ENCODE measurements at places on chromosomes 5 and 9.

GRCh38 chr5:166358127-166358830 lies 1933.2 kb upstream of the WWC1 start:
- DNase-seq = no peak

DNA sequence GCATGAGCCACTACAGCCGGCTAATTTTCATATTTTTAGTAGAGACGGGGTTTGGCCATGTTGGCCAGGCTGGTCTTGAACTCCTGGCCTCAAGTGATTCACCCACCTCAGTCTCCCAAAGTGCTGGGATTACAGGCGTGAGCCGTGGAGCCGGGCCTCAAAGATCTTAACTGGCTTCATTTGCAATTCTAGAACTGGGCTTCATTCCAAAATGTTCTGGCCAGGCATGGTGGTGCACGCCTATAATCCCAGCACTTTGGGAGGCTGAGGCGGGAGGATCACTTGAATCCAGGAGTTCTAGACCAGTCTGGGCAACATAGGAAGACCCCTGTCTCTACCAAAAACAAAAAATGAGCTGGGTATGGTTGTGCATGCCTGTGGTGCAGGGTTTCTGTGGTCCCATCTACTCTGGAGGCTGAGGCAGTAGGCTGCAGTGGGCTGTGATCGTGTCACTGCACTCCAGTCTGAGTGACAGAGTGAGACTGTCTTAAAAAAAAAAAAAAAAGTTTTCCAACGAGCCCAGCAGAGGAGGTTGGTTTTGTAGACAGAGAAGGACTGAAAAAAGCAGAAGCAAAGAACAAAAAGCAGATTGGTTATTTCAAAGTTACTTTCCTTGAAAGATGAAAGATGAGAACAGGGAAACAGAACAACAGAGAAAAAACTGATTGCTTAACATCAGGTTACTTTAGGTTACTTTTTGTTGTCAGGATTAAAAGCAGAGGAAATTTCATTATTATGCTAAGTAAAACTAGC lies 78.2 kb downstream of the ANKRD55 start:
- DNase-seq = no peak

DNA sequence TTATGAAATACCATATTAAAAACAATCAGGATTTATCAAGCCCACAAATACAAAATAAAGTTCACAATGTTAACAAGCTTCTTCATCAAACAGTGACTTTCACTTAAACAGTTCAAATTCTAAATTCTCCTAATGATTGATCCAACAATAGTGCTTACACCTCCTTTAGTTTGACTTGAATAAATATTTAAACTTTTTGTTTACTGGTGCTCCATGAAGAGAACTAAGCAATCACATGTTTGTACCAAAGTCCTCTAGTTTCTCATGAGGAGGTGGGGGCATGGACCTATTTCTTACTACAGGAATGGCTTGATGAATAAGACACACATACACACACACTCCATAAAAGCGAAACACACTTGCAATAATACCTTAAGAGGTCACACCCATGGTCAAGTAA lies 95.8 kb downstream of the RAPGEF6 start:
- DNase-seq = no peak

DNA sequence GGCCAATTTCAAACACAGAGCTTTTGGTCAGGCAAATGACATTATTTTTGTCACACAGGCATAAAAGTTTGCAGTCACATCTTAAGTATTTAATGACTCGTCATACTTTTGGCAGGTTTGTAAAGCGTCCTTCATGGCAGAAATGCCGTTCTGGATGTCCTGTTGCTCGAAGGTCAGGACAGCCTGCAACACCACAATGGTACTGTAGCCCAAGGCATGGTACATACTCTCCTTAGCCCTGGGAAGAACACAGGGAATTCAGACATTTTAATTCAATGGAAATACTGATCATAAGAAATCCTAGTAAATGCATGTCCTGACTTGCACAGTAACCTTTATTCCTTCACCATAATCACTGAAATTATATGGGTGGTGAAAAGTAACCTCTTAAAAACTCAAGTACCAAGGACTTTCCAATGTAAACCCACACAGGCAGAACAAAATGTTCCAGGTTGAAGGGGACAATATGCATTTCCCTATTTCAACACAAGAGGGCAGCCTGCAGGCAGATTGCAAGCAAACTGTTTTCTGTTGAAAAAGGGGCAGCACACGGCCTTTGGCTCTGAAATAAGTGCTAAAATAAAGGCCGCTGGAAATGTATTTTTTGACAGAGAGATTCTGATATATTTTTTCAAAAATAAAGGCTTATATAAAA lies 95.7 kb downstream of the TTC39B start:
- DNase-seq = peak; percentile 38

DNA sequence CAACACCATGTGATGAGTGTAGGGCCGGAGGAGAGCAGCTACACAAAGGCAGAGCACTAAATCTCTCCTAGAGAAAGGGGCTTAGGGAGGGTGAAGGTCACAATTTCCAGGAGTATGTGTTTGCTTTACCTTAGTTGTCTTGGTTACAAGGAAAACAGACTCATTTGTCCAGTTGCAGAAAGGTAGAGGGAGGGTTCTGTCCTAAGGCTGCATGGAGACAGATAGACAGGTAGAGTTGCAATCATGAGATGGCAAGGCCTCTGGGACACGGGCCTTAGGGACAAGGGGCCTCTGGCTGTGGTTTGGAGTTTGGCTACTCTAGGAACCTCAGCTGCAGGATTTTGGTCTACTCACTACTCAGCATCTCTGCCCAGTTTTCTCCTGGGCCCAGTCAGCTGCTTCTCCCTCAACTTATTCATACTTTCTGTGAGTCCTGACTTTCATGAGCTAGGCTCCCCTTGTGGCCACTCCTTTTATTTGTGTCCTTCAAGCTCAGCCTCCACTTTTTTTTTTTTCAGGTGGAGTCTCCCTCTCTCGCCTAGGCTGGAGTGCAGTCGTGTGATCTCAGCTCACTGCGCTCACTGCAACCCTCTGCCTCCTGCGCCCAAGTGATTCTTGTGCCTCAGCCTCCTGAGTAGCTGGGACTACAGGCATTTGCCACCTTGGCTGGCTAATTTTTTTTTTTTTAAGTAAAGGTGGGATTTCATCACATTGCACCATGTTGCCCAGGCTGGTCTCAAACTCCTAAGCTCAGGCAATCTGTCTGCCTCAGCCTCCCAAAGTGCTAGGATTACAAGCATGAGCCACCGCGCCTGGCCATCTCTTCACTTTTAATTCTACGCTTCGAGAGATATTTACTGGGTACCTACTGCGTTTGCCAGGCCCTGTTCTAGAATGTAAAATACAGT lies 76.6 kb downstream of the PTPDC1 start:
- no peak for DNase-seq

- DNase-seq = no peak
These were observed 3.1 kb upstream of the DOCK8 start for GRCh38 chr9:211557-211956.

- DNase-seq = peak; percentile 78
These were observed 26.2 kb downstream of the TCF7 start for GRCh38 chr5:134140530-134141201.

DNA sequence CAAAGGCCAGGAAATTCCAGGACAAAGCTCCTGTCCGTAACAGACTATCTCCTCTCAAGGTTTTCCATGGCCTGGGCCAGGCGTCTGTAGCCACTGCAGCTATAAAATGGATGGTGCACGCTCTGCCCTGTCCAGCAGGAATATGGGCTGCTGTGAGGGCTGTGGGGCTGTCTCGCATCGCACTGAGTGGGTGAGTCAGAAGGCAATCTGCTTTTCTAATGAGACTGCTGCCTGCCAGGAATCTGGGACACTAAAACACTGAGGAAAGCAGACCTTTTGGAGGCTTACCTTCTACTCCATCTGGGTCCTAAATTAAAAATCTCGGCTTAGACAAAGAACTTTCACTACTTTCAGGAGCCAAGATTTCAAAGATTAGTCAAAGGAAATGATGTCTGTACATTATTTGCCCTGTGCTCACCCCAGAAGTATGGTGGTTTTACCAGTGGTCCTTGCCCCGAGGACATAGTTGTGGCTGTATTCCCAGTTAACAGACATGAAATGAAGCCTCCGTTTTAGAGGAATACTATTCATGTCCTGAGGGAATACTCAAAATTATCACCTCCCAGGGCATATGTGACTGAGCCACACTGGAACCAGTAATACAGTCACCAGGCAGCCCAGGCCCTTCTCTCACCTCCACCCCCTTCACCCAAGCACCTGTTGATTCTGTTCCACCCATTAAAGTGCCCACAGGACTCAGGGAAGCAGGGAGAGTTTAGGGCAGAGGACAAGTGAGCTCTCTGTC lies 56.4 kb downstream of the PFDN1 start:
- DNase-seq = peak; percentile 75

GRCh38 chr5:1033606-1034420 lies 25.2 kb downstream of the NKD2 start:
- DNase-seq = no peak

GRCh38 chr5:137751869-137752491 lies 2.2 kb downstream of the HNRNPA0 start:
- peak; percentile 40 for DNase-seq

DNA sequence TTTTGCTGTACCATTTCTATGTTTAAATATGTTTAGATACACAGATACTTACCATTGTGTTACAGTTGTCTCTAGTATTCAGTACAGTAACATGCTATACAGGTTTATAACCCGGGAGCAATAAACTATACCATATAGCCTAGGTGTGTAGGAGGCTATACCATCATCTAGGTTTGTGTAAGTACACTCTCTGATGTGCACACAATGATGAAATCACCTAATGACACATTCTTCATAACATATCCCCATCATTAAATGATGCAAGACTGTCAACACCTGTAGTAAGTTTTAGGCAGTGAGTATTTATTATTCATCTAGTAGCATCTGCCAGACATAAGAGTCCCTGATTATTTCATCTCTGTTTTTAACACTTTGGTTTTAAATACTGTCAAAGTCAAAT lies 7.3 kb upstream of the DHFR start:
- no peak for DNase-seq

DNA sequence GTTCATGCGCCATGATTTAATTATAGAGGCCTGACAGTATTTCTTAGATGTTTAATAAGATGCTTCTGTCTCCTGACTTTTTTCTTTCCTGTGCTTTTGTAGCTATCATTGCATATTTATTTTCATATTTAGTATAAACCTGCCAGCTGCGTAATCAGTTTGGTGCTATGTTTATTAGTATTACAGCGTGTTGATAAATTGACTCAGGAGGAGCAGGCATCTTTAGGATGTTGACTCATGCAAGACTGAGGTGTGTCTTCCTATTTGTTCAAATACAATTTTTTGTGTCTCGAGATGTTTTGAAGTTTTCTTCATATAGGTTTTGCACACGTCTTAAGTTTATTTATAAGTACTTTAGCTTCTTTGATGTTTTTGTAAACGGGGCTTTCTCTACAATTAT lies 35.9 kb upstream of the EXOC3 start:
- DNase-seq = no peak

DNA sequence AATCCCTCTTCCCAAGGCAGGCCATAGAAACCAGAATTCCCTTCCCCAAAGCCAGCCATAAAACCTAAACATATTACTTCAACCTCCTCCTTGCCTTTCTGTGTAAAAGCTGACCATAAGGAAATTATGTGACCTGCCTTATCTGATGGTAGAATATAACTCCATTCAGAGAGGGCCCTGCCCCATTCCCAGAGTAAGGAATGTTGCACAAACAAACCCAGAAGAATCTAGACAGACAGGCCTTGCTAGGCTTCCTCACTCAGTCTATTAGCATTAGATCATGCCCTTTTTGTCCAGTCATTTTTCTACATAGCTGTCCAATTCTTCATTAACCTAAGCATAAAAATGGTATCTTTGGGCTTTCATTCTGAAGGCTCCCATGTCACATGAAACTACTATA lies 17.8 kb upstream of the IFNB1 start:
- DNase-seq = no peak
